Parietal lobe (tissue), 2 donors: ENCODE measurements at places on chromosomes 5 and 9. TPM values are rescaled to one million over a fixed set of nuclear protein-coding genes. Genes with fewer than 3 reads are reported as not detected.

Gene USP20
- 18.5 TPM for total RNA-seq

Gene PCDHGA3
- 11.0 TPM for total RNA-seq

Gene ELOVL7
- total RNA-seq: 4.1 TPM

Gene ITK
- not detected for total RNA-seq

Gene GKAP1
- 13.1 TPM for total RNA-seq

Gene PCDHA3
- 32.6 TPM for total RNA-seq

Gene NNT
- total RNA-seq: 177 TPM

Gene LCN1
- not detected for total RNA-seq

Gene OCLN
- total RNA-seq: 5.0 TPM

Gene PTPN3
- 6.3 TPM for total RNA-seq

Gene GABRA1
- 17.2 TPM for total RNA-seq

Gene RASGRF2
- 22.5 TPM for total RNA-seq

Gene C5orf34
- 5.0 TPM for total RNA-seq

Gene DCTN4
- total RNA-seq: 157 TPM

Gene PCDHGA10
- 36.3 TPM for total RNA-seq

Gene FBLL1
- 37.6 TPM for total RNA-seq

Gene TMOD1
- total RNA-seq: 42.6 TPM

Gene CMBL
- 3.4 TPM for total RNA-seq

Gene BTNL3
- total RNA-seq: not detected

Gene TPPP
- total RNA-seq: 22.2 TPM

Gene NTNG2
- total RNA-seq: 17.5 TPM

Gene RNF130
- total RNA-seq: 191 TPM

Gene VLDLR
- total RNA-seq: 56.7 TPM

Gene SPINK6
- total RNA-seq: not detected

Gene TMEM171
- total RNA-seq: 0.94 TPM

Gene C7
- 0.94 TPM for total RNA-seq

Gene CTXN3
- 0.63 TPM for total RNA-seq

Gene MLANA
- not detected for total RNA-seq

Gene STC2
- 1.9 TPM for total RNA-seq

Gene DNAI1
- 2.2 TPM for total RNA-seq

Gene NR2F1
- 82.6 TPM for total RNA-seq

Gene IFNW1
- total RNA-seq: not detected

Gene ANKRD34B
- 0.31 TPM for total RNA-seq

Gene ADAMTS2
- total RNA-seq: 1.9 TPM

Gene DMRT3
- total RNA-seq: not detected

Gene OMD
- not detected for total RNA-seq

Gene SLC25A2
- total RNA-seq: 0.63 TPM

Gene TPM2
- total RNA-seq: 15.7 TPM

Gene CCL27
- not detected for total RNA-seq

Gene CCNH
- 296 TPM for total RNA-seq

Gene PCDHB15
- total RNA-seq: 32.9 TPM

Gene PCDHGA12
- total RNA-seq: 26.9 TPM

Gene NPR3
- total RNA-seq: 13.1 TPM

Gene NR6A1
- 3.4 TPM for total RNA-seq

Gene C9
- total RNA-seq: not detected

Gene SOX30
- not detected for total RNA-seq

Gene FCN2
- not detected for total RNA-seq

Gene GHR
- total RNA-seq: 2.2 TPM

Gene PCDHGA4
- total RNA-seq: 21.6 TPM

Gene ASB6
- total RNA-seq: 15.0 TPM

Gene TICAM2
- total RNA-seq: 0.31 TPM

Gene TAS2R1
- total RNA-seq: 0.31 TPM

Gene FABP6
- total RNA-seq: 2.8 TPM
